ENCODE measurements at places on chromosomes 7 and 10.

- no peak for DNase-seq
These were observed 134.4 kb downstream of the SH3PXD2A start for GRCh38 chr10:103720964-103721335.

DNA sequence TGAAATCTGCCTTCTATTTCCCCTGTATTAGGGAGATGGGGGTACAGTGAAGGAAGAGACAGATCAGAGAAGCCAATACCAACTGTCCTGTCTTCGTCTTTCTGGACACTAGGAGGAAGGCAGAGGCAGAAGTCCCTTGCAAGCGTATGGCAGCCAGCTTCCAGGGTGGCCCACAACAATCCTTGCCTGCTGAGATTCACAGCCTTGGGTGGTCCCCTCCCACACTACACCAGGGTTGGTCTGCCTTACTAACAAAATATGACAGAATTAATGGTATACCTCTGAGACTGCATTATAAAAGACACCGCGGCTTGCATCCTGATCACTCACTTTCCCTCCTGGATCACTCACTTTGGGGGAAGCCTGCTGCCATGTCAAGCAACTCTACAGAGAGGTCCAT is 90.4 kb downstream of the IDE start:
- no peak for DNase-seq

DNA sequence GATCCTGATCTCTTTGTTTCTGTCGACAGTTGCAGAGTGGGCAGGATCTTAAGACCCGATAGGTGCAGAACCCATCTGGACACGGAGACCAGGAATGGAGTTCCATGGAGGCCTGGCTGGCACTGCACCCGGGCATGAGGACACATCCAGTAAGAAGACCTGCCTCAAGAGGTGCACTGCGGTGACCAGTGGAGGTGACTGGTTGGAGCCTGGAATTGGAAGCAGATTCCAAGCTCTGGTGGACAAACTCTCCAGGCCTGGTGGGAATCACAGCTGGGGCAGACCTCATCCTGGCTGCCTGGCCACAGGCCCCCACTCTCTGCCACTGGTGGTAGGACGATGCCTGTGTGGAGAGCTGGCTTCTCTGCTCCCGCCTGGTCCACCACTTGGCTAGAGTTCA is 31.0 kb downstream of the ZNF775 start:
- no peak for DNase-seq

- no peak for DNase-seq
These were observed 44.2 kb downstream of the GLRX3 start for GRCh38 chr10:130180416-130180815.

GRCh38 chr7:131488361-131488760 is 68.1 kb downstream of the PODXL start:
- no peak for DNase-seq

GRCh38 chr10:49141541-49142332 is 7.9 kb upstream of the FAM170B start:
- no peak for DNase-seq

GRCh38 chr10:25508112-25508815 is 333.5 kb downstream of the GPR158 start:
- no peak for DNase-seq

- no peak for DNase-seq
These were observed 155.9 kb upstream of the SLC13A1 start for GRCh38 chr7:123355576-123356190.

DNA sequence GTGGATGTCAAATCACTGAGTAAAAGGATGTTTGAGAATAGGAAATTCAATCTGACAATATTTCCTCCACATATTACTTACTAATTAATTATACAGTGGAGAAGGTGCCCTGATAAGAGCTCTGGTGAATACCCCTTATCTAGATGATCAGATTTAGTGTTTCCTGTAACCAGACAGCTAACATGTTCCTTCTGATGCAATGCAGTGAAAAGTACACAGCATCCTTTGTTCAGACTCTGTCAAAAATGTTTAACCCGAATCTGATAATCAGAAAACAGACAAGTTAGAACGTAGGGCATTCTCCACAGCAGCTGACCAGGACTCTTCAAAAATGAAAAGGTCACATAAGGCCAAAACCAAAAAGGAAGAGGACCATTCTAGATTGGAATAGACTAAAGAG is 46.2 kb downstream of the WDR11 start:
- no peak for DNase-seq

DNA sequence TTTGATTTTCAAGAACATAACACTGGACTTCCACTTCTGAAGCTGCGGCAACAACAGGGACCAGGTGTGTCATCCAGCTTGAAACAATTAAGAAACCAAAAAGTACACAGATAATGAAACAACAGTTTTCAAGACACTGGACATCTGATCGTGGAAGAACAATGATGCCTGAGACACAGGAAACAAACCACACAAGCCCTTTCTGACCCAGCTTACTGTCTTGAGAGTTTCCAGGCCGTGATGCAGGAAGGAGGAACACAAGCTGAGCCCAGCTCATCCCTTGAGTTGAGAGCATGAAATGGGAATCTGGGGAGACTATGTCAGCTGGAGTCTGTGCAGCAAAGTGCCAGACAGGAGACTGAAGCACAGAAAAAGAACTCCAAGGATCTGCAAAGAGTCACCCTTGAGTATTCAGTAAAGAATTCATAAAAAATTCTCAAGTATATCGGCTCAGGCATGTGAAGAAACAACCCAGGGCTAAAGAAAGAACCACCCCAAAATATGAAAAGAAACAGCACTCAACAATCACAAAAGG is 91.6 kb downstream of the RNF32 start:
- DNase-seq: no peak

- DNase-seq: no peak
These were observed 125.8 kb downstream of the DOCK4 start for GRCh38 chr7:112080441-112080840.

- DNase-seq: no peak
These were observed 11.0 kb downstream of the MAT1A start for GRCh38 chr10:80278480-80278879.

DNA sequence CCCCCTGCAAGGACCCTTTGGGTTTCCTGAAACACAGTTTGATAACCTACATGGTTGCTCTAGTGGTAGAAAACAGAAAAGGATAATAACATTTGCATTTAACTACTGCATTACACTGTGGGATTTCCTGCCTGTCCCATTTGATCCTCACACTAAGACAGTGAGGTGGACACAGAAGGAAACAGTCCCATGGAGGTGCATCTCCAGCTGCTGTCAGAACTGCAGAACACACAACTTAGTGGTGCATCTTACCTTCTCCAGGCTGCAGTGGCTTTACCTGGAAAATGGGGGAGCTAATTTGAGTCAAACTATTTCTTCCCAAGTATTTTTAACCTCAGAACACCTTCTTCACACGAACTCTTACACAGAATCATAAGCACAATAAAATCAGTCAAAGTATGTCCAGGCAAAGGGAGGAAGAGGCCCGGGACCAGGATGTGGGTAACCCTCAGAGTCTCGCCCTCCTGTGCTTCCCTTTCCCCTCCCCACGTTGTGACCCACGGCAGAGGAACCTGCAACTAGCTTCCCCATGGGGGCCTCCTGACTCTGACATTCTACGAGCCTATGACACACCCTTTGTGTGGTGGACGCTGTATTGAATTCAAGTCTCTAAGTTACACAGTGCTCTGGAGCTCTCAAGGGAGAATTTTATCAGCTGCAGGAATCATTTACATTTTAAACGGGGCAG is 33.7 kb downstream of the SCRN1 start:
- DNase-seq: no peak

GRCh38 chr7:20385126-20385525 is 54.4 kb downstream of the ITGB8 start:
- DNase-seq: no peak

- DNase-seq: no peak
These were observed 1188.5 kb downstream of the NXPH1 start for GRCh38 chr7:9621927-9622326.

DNA sequence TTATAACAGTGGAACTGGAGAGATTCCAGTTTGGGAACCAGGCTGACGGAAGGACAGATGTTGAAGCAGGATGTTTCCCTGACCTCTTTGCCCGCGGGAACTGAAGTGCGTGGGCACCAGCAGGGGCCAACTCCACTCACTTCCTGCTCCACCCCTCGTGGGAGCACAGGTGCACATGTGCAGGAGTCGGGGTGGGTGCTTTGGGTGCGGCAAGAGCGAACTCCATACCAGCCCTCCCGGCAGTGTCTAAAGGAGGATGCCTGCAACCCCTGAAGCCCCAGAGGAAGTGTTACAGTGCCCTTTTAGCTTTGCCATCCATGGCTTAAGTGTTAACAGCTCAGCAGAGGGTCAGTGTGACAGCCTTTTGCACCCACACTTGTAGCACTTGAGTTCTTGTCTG is 27.4 kb upstream of the UBE3C start:
- DNase-seq: no peak

DNA sequence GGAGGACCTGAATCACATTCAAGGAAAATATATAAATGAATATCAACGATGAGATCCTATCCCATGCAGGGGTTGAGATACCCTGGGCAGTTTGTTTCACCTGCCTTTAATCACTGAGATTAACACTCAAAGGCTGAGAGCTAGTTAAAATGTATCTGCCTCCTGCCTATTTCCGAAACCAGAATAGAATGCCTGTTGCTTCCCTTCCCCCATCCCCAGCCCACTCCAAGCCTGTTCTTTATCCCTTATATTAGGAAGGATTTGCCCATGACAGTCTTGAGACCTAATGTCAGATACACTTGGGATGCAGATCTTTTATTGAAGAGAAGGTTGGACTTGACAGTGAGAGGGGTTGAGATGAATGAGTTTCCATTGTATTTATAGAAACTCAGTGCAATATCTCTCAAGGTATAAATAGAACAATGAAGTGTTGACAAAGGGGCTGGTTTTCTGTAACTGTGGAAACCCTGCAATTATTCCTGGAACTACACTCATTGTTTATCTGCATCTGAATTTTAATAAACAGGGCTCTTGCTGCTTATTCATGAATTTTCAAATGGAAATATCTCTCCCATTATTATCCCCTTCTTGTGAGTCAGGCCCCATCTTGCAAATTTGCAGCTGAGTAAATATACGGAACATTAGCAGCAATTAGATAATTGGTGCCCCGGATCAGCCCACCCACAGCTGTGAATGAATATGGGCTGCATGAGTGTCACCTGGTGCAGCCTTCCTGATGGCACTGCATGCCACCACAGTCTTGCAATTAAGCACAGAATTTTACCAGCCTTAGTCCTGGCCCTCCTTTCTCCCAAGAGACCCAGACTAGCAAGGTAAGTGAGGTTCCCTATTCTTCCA is 66.7 kb downstream of the SORCS3 start:
- no peak for DNase-seq

DNA sequence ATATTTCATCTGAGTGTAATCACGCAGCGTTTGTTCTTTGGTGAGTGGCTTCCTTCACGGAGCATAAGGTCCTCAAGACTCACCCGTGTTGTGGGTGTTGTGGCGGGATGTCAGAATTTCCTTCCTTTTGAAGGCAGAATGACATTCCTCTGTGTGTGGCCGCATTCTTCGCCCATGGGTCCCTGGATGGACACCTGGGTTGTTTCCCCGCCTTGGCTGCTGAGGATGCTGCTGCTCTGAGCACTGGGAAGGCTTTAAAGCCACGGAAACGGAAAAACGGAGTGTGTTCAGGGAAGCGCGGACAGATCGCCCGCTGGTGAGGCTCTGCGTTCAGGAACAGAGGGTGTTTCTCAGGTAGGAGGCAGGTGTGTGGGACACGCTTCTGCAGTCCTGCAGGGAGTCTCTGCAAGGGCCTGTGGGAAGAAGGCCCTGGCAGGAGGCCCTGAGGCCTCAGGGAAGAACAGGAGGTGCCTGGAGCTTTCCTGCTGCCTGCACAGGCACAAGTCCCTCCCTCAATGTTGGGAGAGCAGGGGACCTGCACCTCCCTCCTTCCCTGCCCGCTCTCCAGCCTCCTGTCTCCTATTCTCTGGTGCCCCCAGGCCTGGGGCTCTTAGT is 35.7 kb upstream of the SHH start:
- no peak for DNase-seq

- no peak for DNase-seq
These were observed 9.8 kb upstream of the MRPS16 start for GRCh38 chr10:73262105-73262730.

- DNase-seq: no peak
These were observed 86.9 kb downstream of the EXOC4 start for GRCh38 chr7:133339772-133340171.

DNA sequence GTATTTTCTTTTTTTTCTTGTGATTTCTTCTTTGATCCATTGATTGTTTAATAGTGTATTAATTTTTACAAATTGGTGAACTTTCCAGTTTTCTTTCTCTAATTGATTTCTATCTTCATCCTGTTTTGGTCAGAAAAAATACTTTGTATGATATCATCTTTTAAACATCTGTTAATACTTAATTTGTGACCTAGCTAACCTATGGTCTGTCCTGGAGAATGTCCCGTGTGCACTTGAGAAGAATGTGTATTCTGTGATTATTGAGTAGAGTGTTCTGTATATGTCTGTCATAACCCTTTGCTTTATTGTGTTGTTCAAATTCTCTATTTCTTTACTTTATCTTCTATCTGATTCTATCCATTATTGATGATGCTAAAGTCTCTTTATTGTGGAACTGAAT is 65.8 kb upstream of the ZEB1 start:
- DNase-seq: no peak

- no peak for DNase-seq
These were observed 71.9 kb downstream of the FAM13C start for GRCh38 chr10:59290448-59290847.

- DNase-seq: no peak
These were observed 9.9 kb downstream of the HABP2 start for GRCh38 chr10:113562704-113563103.

DNA sequence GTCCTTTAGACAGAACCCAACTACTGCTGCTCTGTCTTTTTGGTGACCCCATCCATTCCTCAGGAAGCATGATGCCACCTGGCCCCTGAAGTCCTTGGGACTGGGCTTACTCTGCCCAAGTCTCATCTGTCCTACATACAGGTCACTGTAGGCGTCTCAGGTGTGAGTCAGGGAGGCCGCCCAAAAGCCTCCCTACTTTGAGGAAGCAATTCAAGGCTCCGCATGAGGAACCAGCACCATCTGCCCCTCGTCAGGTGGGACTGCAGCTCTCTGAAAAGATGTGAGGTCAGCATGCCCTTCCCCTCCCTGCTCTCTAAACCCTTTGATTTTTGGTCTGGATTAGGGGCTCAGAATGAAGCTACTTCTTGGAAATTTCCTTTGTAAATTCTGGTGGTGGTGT is 354.8 kb downstream of the CXCL12 start:
- DNase-seq: no peak

DNA sequence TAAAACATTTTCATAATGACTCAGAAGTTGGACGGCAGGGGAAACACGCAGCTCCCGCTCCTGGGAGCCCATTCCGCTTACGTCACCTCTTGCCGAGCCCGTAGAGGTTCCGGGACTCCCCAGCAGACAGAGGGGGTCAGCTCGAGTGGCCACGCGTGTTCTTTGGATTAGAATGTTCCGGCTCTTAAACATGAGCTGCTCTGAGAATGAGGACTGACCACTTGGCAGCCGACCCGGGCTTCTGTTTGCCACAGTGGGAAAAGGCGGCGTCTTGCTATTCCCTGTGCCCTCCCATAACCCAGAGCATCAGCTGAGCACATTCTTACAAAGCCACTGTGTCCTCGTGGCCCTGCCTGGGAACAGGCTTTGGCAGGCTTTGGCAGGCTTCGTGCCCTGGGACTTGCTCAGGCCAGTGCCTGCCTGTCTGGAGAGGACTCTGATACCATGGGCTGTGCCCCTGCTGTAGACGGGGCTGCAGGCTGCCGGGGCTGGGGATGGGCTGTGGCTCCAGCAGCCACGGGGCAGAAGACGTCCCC is 40.1 kb downstream of the PFKP start:
- peak; percentile 87 for DNase-seq
